Activated CD8-positive, alpha-beta memory T cell treated with anti-CD3 and anti-CD28 coated beads for 4 hours (primary cell): ENCODE measurements at places on chromosomes 13 and 19.

DNA sequence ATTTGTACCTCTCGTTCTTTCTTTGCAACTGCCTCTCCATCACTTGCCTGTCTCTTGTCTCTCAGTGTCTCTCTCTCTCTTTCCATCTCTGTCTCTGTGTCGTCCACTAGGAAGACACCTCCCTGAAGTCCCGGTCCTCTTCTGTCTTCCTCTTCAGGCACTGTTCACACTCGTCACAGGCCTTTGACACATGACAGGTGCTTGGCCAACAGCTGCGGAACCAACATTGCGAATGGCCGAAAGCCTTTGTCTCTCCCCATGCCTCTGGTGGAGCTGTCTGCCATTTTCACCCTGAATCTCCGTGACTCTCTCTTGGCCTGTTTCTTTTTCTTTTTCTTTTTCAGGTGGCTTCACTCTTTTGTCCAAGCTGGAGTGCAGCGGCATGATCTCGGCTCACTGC, 2.8 kb downstream of the HIPK4 start:
- no peak for DNase-seq

DNA sequence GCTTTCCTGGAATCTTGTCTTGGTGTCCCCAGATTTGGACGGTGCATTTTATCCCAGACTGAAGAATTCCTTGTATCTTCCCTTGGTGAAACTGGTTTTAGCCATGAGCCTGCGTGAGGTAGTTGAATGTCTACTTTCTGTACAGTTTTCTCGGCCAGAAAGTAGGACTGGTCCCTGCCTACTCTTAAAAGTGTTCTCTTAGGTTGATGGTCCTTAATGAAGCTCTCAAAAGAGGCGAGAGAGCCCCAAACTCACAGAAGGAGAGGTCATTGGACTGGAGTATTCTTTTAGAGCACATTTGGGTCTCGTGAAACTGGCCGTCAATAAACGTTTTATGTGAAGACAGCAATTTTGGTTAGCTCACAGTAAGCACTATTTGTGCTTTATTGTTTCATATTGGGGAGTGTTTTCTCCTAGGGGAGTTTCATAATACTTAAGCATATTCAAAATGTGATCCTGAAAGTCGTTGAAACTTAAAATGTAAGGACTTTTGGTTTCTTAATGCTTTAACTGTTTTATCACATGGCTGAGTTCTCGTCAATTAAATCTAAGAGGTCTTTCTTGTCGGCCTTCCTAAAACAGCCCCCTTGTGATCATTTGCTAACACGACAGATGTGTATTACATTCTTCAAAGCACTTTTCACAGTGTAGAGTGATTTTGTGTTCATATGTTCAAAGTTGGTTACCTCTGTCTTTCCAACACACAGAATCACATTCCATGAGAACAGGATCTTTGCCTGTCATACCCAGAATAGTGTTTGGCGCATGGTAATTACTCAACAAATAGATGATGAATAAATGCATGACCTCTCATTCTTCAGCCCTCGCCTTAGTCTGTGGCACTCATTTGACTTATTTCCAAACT, 889 bp downstream of the GTF2F2 start:
- DNase-seq: no peak

DNA sequence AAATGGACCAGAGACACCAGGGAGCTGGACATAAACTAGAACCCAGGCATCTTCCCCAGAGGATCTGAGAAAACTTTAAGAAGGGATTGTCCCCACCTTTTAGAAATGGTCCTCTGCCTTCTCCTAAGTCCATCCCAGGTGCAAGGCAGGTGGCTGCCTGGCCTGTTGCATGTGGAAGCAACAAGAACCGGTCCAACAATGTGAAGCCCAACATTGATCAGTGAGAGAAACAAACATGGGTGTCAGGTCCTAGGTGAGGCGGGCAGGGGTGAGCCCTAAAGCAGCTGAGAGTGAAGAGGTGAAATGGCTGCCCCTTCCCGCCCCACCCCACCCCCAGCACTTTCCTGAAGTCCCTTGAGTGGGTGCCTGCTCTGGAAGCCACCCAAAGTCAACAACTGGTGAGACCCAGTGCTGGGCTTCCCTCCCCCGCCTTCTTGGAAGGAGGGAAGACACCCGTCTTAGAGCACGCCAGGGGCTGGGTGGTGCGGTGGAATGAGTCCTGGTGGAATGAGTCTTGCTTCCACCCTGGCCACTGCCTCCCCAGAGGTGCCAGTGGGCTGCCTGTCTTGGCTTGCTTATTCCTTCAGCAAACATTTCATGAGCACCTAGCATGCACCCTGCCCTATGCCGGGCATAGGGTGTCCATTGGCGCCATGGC, 1.7 kb downstream of the AP1M1 start:
- no peak for DNase-seq

DNA sequence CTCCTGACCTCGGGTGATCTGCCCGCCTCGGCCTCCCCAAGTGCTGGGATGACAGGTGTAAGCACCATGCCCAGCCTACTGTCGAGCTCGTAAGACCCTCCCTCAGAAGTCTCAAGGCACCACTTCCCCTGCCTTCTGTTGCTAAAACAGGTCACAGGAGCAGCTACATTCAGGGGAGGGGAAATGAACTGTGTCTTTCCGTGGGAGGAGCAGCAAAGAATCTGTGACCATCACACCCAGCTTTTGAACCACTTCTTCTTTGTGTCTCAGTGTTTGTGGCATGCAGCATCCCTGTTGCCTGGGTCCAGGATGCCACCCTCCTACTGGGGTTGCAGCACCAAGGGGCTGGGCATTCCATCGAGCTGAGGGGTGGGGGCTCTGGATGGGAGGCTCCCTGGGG, 7.7 kb upstream of the CSNK1G2 start:
- DNase-seq: no peak
